ENCODE measurements at places on chromosomes 1 and 21.
A peak's percentile ranks its signal among the peaks of the same experiment; 100 is the strongest.

- DNase-seq, result no peak
Measured at GRCh38 chr1:186703209-186703766, 23.1 kb upstream of the PTGS2 start.

DNA sequence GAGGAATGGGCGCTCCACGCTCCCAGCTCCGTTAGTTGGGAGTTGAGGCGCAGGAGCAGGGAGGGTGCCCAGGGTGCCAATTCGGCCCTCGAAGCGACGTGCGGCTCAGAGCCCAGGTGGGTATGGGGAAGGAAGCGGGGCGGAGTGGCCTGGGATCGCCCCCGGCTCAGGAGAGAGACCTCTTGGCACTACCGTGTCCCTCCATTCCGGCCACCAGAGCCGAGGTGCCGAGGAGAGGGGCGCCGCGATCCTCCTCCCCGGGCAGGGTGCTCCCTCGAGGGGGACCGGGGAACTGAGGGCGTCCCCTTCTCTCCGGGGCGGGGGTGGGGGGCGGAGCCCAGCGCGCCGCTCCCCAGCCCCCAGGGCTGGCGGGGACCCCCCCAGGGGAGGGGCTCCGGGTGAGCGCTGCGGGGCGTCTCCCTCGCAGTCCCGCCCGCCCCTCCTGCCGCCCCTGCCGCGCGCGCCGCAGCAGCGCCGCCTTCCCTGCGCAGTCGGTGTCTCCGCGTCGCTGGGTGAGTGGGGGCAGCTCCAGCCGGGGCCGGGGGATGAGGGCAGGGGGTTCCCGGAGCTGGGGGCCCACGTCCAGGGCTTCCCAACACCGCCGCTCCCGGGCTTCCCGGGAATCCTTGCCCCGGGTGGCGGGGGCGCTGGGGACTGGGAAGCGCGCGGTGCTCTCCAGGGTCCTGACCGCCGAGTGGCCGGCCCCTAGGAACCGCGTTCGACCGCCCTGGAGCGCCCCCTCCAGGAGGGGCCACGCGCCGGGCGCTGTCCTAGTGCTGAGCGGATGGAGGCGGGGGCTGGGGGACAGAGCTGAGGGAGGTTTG is at the start of gene HPCA:
Gene HPCA, plus strand, starts transcription at position 488 of the 824 bp plus-strand sequence. CDS start 2,408 bp downstream, outside the sequence.
- DNase-seq, result no peak

DNA sequence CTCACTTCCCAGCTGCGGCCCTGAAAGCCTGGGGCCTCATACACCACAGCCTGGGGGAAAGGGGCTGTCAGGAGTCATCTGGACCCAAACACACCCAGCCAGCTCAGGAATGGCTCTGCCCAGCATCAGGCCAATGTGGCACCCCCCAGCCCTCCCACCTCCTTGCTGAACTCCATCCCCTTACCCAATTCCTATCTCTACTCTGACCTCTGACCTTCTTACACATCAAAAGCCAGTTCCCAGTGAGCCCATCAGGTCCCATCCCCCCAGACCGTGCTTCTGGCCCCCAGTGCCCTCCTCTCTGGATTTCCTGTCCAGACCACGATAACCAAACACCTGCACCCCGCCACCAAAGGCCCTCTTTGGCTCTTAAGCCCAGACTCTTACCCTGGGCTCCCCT is 16.3 kb downstream of the CRYBG2 start:
- DNase-seq, result no peak

GRCh38 chr1:160258177-160258798 is 4.1 kb downstream of the DCAF8 start:
- no peak for DNase-seq

GRCh38 chr1:22388671-22389450 is 62.8 kb upstream of the ZBTB40 start:
- DNase-seq, result no peak

GRCh38 chr21:21051109-21052055 is 53.2 kb downstream of the NCAM2 start:
- DNase-seq, result no peak

GRCh38 chr1:195934817-195935553 is 673.3 kb downstream of the KCNT2 start:
- DNase-seq, result no peak

DNA sequence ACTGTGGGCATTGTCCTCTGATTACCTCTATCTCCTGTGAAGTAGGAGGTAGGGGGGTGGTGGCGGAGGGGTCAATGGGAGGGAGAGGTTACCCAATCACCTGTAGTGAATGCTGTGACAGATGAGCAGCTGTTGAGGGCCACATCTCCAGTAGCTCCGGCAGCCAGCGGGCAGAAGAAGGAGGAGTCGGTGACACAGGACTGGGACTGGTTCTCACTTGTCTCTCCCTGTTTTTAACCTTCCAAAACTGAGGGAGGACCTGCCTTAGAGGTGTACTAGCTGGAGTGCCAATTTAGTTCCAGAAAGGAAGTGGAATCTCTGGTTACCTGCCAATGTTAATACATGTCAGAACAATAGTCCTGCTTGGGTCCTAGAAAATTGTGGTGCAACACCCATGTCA is 56.2 kb upstream of the ENAH start:
- DNase-seq, result no peak

GRCh38 chr1:47754221-47754620 is 243.0 kb downstream of the TRABD2B start:
- DNase-seq, result no peak

DNA sequence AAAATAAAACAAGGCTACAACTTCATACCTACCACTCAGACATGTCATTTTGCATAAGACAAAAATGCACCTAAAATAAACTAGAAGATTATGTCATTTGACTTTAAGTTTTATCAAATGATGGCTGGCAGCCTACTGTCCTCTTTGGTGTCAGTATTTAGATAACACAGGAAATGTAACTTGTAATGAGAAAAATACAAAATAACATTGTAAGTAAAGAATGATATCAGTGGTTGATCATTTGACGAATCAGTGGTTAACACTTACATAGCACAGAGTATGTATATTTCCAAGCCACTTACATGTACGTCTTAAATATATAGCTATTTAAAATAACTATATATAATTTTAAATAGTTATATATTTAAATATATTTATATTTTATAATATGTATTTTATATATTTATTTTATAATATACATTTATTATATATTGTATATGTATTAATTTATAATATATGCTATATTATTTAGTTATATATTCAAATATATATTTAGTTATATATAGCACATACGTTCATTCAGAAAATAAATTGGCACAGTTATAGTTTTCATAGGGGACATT is 44.1 kb downstream of the ZNF678 start:
- DNase-seq, result no peak

DNA sequence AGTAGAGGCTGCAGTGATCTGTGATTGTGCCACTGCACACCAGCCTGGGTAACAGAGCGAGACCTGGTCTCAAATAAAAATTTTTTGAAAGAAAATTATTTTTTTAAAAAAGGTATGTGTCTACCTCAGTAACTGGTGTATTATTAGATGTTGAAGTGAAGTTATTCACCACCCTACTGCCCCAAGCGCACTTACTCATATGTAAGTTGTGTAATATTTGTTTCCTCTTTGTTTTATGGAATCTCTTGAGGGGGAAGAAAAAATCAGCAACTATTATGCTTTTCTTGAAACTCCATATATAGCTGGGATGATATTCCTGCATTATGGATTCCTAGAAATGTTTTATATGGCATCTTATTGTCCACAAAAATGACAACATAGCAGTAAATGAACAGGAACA is 21.3 kb downstream of the RBM15 start:
- DNase-seq, result no peak

DNA sequence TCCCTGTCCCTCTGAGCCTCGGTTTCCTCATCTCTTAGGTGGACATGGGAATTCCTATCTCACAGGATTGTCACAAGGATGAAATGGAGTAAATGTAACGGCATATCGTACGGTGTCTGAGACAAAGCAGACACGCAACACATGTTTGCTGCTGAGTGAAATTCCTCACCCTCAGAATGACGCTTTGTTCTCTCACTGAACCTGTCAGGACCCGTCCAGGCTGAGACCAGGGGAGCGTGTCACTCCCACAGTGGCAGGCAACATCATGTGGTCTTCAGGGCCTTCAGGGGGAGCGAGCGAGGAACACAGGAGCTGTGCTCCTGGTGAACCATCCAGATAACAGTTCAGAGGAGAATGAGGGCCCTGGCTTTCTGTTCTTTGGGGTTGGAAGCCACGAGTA is 74.2 kb downstream of the TOMM20 start:
- no peak for DNase-seq

GRCh38 chr1:172547071-172547470 is 14.1 kb downstream of the SUCO start:
- DNase-seq, result no peak

GRCh38 chr1:28775121-28775942 is 36.6 kb upstream of the OPRD1 start:
- DNase-seq, result peak; percentile 22

GRCh38 chr1:216215169-216215568 is 208.1 kb downstream of the USH2A start:
- no peak for DNase-seq

DNA sequence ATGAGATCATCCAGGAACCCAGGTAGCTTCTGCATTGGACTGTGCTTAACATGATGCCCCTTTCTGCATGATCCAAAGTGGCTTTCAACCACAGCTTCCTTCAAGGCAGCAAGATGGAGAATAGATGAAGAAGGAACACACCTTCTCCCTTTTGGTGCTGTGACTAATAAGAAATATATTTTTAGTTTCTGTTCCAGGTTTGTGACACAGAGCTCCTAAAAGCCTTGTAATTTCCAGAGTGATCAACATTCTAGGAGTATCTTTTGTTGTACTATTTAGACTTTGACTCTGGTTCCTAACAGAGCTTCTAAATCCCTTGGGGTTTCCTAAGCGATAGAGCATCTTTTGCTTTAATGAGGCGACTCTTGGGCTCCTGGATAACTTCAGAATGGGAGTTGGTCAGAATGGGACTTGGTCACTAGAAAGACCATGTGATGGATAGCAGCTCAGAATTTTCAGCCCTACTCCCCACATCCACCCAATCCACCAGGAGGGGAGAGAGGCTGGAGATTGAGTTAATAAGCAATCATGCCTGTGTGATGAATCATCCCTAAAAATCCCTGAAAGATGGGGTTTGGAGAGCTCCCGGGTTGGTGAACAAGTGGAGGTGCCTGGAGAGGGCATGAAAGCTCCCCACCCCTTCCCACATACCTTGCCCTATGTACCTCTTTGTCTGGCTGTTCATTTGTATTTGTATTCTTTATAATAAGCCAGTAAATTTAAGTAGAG is 134.8 kb downstream of the FGGY start:
- no peak for DNase-seq

DNA sequence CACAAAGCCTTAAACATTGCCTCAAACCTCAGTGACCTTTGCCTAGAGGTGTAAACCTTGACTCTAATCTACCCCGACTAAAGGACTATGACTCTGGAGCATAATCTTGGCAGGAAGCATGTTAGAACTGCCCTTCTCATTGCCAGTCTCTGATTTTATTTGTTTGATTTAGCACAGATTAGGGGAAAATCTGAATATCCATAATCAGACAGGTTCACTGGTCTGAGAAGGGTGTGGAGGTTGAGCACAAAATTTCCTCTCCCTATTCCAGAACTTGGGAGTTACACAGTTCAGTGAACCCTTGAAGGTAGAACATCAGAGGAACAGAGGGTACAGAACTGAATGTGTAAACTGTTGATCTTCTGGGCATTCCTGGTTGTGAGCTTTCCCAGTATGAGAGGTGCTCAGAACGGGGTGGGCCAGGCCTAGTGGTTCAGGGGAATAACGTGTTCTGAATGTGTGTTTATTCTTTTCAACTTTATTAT is 8.3 kb upstream of the PSMB4 start:
- DNase-seq, result no peak

DNA sequence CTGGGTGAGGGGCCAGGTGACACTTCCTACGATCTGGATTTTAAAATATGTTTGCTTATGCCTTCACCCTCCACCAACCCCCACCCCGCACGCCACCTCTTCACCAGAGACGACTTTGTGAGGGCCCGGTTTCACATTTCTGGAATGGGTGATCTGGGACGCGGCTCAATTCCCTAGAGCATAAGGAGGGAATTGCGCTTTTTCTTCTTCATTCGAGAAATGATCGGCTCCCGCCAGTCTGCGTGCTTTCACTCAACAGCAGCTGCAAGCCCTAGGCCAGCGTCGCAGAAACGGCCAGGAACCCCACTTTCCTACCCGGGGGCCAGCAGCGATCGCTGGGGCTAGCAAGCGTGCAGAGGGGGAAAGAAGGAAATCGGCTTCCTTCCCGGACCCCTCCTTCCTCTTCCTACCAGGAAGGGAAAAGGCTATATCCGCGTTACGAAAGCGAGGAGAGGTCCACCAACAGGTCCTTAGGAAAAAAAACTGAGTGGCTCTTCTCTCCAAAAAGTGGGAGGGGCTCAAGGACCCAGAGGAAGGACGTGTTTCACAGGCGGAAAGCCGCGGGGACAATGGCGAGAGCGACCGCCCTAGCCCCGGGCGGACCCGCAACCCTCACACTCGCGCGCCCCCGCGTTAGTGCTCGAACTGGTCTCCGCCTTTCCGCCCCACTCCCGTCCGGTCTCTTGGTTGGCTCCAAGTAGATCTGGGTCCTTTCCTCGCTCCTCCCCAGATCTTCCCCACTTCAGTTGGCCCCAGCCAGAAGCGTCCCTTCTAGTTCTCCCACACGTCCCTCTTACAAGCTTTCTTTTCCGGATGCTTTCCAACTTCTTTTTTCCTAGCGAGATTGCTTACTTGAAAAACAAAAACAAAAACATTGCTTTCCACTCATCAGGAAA is 1.1 kb upstream of the ADAMTS1 start:
- DNase-seq, result no peak

GRCh38 chr1:15225461-15225860 is 21.6 kb upstream of the FHAD1 start:
- no peak for DNase-seq

DNA sequence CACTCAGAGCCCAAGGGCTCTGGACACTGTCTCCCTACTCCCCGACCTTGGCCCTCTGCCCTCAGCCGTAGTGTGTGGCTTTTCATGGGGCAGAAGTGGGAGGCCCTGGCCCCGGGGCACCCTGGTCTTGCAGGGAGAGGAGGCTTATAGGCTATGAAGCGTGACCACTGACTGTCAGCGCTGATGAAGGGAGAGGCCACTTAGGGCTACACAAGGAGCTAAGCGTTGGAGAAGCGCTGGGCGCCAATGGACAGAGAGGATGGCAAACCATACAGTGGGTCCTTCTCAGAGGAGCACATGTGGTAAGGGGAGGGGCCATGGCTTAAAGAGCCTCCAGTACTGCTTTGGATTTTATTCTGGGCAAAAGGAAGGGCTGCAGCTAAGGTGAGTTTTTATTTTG is 7.9 kb downstream of the CRABP2 start:
- no peak for DNase-seq

- no peak for DNase-seq
Measured at GRCh38 chr1:200317236-200317635, 92.6 kb downstream of the ZNF281 start.

DNA sequence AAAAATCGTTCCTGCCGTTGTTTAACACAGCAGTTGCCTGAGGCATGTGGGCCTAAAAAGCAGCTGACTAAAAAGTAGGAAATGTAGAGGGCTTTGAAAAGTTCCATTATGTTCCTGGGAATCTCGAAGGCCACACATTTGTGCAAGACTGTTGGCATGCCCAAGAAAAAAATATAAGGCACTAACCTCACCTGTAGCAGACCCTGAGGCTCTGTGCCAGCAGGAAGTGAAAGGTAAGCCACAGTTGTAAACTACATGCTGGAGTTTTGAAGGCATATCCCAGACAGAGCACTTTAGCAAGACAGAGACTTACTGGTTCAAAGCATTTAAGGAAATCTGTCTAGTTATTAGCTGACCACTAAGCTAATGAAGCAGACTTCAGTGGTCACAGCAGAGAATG is 52.7 kb downstream of the TRMT1L start:
- DNase-seq, result no peak

- DNase-seq, result no peak
Measured at GRCh38 chr1:158203693-158204457, 23.2 kb downstream of the CD1D start.
